ENCODE measurements at places on chromosomes 4 and X. TPM values are rescaled to one million over a fixed set of nuclear protein-coding genes. Genes with fewer than 3 reads are reported as not detected.

DNA sequence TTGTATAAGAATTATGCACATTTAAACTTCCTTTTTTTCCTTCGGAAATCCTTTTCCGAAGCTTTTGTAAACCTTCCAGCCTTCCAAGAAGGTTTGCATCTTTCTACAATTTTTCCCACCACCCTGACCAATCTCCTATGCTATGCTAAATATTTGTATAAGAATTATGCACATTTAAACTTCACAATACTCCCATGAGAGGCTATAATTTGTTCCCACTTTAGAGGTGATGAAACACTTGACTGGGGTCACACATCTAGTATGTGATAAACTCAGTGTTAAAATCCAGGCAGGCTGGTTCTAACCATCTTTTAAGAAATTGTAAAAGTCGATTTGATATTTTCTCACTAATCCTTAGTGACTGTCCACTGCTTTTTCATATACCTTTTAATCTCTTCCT, 22.1 kb downstream of the NUDT6 start:
- H3K4me1 ChIP-seq = peaks cover 4% of the 10 kb centered on the region
- no peaks in the 10 kb centered on the region for H3K36me3 ChIP-seq
- DNase-seq = no peak
- no peaks in the 10 kb centered on the region for H3K27me3 ChIP-seq

- H3K4me1 ChIP-seq = no peaks in the 10 kb centered on the region
- DNase-seq = no peak
- H3K4me3 ChIP-seq = no peak overlapping the region
Observed at GRCh38 chr4:121923306-121923705, 28.6 kb downstream of the TRPC3 start.

Gene LONRF3
- 1.2 TPM for total RNA-seq

Gene C4orf36
- total RNA-seq = not detected

Gene FAM9B
- total RNA-seq = not detected
